ENCODE measurements at places on chromosomes 12 and 14.

- peak; percentile 25 for DNase-seq
Observed at GRCh38 chr14:37034410-37035285, 137.8 kb downstream of the SLC25A21 start.

DNA sequence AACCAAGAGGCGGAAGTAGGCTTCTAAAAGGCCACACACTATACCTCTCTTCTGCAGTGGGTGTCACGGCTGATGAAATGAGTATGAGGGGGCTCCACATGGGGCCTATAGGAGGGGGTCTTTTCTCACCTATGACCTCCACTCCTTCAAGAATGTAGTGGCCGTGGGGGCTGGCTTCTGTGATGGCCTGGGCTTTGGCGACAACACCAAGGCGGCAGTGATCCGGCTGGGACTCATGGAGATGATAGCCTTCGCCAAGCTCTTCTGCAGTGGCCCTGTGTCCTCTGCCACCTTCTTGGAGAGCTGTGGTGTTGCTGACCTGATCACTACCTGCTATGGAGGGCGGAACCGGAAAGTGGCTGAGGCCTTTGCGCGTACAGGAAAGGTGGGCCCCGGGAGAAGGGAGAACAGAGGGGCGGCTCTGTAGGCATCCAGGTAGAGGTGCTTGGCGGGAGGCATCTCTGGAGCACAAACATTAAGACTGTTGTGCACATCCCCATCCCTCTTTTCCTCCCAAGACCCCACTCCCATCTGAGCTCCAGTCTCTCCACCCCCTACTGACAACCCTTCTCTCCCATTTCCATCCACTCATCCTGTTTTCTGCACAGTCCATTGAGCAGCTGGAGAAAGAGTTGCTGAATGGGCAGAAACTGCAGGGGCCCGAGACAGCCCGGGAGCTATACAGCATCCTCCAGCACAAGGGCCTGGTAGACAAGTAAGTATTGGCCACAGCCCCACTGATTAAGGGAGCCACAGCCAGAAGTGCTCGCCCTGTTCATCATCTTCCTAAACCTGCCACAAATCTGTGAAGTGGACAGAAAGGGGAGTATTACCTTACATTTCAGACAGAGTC lies 3.8 kb downstream of the GPD1 start:
- no peak for DNase-seq

DNA sequence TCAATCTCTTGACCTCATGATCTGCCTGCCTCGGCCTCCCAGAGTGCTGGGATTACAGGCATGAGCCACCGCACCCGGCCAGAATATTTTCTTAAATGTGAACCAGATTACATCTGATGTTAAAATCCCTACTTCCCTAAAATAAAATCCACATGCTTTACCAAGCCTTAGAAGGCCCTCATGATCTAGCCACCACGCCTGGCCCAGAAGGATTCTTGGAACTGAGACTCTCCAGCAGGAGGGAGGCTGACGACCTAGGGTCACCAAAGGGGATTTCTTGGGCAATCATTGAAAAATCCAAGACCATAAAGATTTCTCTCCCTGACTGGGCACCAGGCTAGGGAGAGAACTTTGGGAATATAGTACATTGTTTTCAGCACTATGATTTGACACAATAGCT lies 25.2 kb upstream of the RASSF3 start:
- no peak for DNase-seq

DNA sequence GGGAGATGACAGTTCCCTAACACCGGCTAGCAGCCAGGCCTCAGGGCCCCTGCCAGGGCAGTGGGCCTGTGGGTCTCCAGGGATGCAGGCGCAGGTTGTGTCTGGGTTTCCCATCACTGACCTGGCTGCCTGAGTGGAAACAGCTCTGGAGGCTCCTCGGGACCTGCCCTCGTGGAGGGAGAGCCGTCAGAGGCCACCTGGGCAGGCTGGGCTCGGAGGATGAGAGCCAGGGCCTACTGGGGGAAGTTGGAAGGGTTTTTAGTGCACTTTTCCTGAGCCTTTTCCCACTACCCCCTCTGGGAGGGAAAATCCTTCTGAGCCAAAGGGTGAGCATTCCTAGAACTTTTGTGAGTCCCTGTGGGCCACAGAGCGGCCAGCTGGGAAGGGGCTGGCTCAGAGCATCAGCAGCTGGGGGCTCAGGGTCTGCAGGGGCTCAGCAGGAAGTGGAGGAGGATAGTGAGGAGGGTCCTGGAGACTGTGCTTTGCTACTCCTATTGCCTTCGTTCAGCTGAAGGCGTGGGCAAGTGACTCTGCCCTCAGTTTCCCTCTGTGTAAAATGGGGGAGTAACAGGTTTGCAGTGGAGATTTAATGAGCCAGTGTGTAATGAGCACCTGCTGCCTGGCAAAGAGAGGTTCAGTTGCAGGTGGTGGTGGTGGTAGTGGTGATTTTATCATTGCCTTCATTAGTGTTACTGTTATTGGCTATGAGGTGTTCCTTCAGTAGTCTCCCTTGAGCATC lies 1.8 kb downstream of the SH2B3 start:
- DNase-seq, result no peak

DNA sequence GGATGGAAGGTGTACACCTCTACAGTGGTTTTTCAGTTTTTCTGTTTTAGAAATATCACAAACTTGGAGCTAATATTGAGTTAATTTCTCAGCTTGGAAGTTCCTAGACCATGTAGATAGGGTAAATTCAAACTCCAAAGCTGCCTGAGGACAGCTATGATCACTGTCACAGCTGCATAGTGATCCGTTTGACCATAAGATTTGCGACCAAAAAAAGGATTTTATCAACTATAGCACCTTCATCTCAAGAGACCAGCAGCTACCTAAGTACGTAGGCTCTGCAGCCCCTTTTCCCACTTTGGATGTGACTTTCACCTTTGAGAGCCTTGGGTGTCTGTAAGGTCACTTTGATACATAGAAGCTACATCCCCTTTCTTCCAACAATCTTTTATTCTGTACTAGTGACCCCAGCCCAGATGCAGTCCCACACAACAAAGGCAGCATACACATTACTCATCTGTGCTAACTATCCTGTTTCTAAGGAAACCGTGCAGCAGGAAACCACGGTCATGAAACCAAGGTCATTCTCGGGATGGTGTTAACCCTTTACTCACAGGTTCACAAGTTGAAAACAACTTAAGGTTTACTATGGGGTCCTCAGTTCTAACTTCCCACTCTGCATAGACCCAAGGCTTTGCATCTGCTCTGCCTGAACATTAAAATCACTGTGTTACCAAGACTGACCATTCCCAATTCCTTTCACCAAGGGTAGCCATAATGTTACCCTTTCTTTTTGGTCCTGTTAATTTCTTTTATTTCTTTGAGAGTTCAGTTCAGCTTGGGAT lies 75.4 kb downstream of the IFT81 start:
- peak; percentile 88 for DNase-seq

DNA sequence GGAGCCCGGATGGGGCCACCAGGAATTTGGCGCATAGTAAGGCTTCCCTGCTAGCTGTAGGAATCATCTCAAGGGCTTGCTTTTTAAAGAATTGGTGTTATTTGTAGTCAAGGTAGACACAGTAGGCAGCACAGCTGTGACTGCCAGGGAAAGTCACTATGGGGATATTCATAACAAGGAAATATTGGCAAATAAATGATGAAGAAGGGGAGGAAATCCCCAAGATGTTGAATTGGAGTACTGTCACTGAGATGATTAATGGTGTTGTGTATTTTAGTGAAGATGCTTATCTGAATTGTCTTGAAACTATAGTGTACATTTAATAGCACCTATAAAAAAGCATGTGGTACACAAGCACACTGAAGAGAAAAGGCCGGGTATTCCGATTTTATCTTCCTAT lies 118.9 kb downstream of the NPAS3 start:
- no peak for DNase-seq

DNA sequence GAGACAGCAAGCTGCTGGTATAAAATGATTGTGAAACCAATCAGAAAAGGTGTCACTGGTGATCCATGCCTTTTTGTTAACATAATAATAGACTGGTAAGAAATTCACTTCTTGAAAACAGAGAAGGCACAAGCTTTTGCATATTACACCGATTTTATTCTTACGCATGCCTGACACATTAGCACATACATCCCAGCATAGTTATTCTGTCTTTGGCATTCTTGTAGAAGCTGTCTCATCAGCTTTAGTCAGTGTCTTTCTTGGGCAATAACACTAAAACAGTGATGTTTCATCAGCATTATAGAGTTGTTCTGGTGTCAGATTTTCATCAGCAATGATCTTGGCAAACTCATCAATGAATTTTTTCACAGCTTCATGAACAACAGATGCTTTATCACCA lies 283.4 kb upstream of the TMTC1 start:
- DNase-seq, result peak; percentile 31

DNA sequence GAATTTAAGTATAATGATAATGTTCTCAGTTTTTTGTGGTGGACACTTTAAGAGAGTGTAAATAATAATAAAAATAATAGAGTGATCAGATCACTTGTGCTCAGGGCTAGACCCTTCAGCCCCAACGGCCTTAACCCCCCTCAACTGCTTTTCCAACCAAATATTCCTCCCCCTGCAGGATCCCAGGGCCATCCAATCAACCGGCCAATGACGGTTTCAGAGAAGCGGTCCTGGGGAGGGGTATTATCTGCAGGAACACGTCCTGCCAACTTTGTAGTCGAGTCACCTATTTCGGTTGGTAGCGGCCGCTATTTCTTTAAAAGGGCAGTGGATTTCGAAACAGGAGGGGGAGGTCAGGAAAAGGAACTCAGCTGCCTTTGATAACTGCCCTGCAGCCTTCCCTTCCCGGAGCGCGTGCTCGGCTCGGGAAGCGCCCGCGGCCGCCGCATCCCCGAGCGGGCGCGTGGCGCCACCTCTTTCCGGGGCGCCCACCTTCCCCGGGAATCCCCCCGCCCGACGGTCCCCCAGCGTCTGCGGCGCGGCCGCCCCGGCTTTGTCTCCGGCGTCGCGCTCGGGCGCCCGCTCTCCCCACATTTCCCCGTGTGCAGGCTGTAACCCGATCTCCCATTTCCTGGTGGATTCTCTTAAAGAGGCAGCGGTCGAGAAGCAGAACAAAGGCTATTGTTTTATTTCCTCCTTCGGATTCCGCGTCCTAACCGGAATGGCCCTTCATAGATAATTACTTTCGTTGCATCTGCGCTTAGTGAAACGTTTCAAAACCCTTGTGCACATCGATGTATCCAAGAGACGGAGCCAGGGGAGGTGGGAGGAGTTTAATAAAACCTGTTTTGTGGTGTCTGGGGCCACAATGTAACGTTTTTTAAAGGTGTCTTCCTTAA lies 711 bp upstream of the ETV6 start:
- peak; percentile 86 for DNase-seq

- no peak for DNase-seq
Observed at GRCh38 chr12:111168009-111168900, 200.6 kb downstream of the PHETA1 start.

- DNase-seq, result no peak
Observed at GRCh38 chr12:123233505-123234308, 471 bp downstream of the MTRFR start.

DNA sequence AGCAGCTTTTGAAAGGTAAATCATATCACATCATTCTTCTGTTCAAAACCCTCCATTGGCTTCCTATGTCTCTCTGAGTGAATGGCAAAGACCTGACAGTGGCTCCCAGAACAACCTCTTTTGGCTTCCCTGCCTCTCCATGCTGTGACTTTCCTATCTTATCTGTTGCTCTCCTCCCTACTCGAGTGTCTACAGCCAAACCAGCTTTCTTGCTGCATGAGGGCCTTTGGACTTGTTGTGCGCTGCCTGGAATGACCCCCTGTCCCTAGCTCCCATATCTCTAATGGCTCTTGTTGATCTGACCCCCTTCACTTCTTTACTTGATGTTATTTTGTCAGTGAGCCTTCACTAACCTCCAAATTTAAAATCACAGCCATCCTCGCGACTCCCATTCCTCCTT lies 2.5 kb downstream of the SYNE2 start:
- DNase-seq, result no peak

DNA sequence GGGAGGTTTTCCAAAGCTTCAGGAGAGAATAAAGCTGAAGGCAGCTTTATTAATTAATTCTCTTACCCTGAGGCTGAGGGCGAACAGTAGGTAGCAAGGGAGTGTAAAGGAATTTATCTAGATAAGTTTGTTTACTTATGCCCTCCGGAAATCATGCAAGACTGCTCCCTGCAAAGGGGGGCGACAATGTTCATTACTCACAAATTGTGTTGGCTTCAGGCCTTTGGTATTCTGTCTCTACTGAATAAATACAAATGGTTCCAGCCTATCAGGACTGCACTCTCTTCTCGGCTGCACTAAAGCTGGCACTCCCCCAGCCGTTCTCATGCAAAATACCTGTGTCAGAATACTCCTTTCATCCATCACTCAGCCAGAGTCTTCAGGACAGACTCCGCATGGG lies 120.8 kb downstream of the PPHLN1 start:
- DNase-seq, result peak; percentile 33

DNA sequence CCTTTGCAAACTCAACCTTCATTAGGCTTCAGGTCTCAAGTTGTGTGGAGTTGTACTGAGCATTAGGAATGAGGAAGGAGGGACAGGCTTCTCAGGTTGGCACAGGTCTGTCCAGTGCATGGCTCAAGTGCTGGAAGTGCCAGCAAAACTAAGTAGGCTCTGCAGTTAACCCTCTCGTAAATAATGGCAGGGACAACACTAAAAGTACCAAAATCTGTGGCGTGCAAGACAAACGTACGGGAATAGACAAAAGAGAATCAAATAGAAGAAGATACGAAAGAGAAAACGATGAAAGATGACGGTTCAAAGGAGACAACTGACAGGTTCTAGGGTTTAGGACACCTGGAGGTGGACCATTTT lies 612 bp downstream of the TRAPPC6B start:
- no peak for DNase-seq

DNA sequence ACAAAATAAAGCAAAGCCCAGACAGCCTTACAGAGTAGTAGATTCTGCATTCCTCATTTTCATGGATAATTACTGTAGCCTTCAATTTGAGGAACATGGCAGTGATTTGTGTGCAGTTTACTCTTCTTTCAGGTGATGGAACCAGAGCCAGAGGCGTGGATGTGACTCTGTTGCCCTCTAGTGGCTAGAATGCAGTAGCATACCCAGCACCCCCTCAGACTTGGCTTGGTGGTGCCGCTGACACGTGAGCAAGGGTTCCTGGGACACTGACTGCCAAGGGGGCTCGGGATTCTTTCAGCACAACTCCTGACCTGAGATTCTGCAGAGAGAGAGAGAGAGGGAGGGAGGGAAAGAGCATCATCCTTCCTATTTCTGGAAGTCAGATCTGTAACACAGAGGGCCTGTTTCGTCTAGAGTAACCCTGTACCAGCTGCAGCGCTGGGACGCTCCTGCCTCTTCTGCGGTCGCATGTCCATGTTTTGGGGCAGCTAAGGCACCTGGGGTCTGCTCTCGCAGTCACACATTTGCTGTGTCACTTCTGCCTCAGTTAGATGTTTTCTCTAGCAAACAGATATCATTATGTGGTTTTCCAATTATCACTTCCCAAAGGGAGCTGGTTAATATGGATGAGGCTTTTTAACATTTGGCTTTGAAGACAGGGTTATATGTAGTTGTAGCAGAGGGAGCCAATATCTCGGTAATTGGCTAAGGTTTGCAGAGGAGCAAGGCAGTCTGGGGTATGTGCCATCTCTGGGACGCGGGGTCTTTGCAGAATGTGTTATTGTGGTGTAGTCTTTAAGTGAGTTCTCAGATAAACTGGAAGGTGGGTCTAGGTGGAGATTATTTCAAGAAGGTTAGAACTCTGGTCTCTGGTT lies 428.1 kb downstream of the NRXN3 start:
- DNase-seq, result peak; percentile 24

- no peak for DNase-seq
Observed at GRCh38 chr12:107590413-107590812, 95.2 kb upstream of the PWP1 start.

- DNase-seq, result no peak
Observed at GRCh38 chr14:89085231-89085731, 260.8 kb downstream of the TTC8 start.

Measured in amniotic epithelial cell (primary cell).